ENCODE measurements at places on chromosomes 4 and X.

GRCh38 chrX:633985-634958, 3.7 kb downstream of the SHOX start:
- DNase-seq, result no peak
- no peak overlapping the region for H3K4me3 ChIP-seq
- no peaks in the 10 kb centered on the region for H3K4me1 ChIP-seq
- peaks cover 11% of the 10 kb centered on the region for H3K27me3 ChIP-seq
- no peaks in the 10 kb centered on the region for H3K36me3 ChIP-seq

- H3K36me3 ChIP-seq, result no peaks in the 10 kb centered on the region
- H3K27ac ChIP-seq, result no peak overlapping the region
- no peak overlapping the region for H3K4me3 ChIP-seq
- H3K27me3 ChIP-seq, result peaks cover 23% of the 10 kb centered on the region
- DNase-seq, result no peak
These were observed 330.6 kb upstream of the F9 start for GRCh38 chrX:139199933-139200332.

- DNase-seq, result no peak
- H3K27me3 ChIP-seq, result no peaks in the 10 kb centered on the region
- peaks cover 13% of the 10 kb centered on the region for H3K4me1 ChIP-seq
- no peak overlapping the region for H3K4me3 ChIP-seq
- H3K36me3 ChIP-seq, result no peaks in the 10 kb centered on the region
- no peak overlapping the region for H3K27ac ChIP-seq
These were observed 15.2 kb downstream of the BCOR start for GRCh38 chrX:40082447-40083119.

- H3K4me1 ChIP-seq, result no peaks in the 10 kb centered on the region
- H3K27me3 ChIP-seq, result no peaks in the 10 kb centered on the region
- H3K4me3 ChIP-seq, result no peak overlapping the region
- no peak overlapping the region for H3K27ac ChIP-seq
- DNase-seq, result no peak
These were observed 103.8 kb downstream of the TBC1D19 start for GRCh38 chr4:26687728-26688127.

DNA sequence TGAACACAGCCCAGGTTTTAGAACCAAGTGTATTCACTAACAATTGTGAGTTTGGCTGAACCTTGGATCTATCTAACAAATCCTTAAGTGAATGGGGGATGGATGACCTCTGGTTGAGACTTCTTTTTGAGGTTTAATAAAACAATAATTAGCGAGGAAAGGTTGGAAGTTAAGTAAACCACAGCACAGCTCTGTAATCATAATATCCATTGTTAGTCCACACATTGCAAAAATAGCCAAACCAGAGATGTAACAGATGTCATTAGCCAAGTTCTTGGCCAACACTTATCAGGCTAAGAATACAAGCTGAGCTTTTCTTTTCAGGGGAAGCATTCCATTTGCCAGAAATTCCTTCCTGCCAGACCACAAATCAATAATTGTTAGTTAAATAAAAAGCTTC, 59.1 kb downstream of the FREM3 start:
- DNase-seq, result no peak
- H3K27ac ChIP-seq, result no peak overlapping the region
- no peaks in the 10 kb centered on the region for H3K4me1 ChIP-seq
- H3K27me3 ChIP-seq, result no peaks in the 10 kb centered on the region
- no peaks in the 10 kb centered on the region for H3K36me3 ChIP-seq

DNA sequence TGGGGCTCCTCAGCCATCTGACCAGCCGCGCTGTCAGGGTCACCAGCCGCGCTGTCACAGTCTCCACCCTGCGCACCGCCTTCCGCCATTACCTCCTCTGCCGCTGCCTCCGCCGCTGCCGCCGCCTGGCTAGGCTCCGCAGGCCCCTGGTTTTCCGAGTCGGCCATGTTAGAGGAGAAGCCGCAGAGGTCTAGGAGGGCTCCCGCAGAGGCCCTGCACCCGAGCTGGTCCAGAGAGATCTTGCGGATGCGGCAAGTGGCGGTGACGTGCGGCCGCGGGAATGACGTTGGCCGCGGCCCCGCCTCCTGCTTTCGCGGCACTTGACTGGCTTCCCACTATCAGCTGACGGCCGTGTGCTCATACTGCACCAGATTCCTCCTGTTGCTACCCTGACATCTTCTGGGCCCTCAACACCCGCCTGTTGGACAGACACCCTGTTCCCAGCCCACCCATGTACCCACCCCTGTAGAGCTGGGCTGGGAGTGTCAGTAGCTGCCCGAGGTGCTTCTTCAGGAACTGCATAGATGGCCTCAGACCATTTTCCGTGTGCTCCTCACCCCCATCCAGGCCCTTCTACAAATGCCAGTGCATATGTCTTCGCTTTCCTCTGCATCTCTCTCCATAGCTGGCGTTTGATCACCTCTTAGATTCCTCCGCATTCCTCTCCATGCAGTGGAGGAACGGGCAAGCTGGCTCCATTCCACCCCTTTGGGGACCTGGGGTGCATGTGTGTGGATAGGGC, at the start of gene NAP1L5:
TSS of gene NAP1L5 (minus strand) at position 242 of the 742 bp plus-strand sequence. CDS start at position 167, 75 bp downstream.
- peak within 1 kb of the TSS; percentile 56 for H3K27ac ChIP-seq
- H3K36me3 ChIP-seq, result peaks cover under 1% of the 10 kb centered on the region
- no peaks in the 10 kb centered on the region for H3K27me3 ChIP-seq
- H3K4me3 ChIP-seq, result peak within 1 kb of the TSS; percentile 59

- H3K27me3 ChIP-seq, result no peaks in the 10 kb centered on the region
- H3K4me1 ChIP-seq, result no peaks in the 10 kb centered on the region
- H3K36me3 ChIP-seq, result no peaks in the 10 kb centered on the region
These were observed 12.8 kb downstream of the DMP1 start for GRCh38 chr4:87662871-87663270.

DNA sequence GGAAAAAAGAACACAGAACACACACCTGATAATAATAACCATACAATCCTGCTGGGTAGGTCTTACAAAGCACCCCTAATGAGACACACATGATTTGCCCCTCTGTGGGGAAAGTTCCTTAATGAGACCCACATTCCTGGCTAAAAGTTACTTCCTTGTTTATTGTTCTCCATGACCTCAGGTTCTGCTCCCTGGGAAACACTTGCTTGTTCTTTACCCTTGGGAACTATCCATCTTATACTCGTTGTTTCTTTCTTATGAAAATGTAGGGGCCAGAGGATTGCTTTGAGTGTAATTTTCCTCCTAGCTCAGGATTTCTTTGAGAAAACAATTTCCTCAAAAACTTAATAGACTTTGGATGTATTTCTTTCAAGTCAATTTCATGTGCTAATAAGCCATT, 52.1 kb upstream of the PCDH10 start:
- H3K4me3 ChIP-seq, result no peak overlapping the region
- no peak overlapping the region for H3K27ac ChIP-seq
- no peaks in the 10 kb centered on the region for H3K4me1 ChIP-seq
- no peaks in the 10 kb centered on the region for H3K27me3 ChIP-seq
- DNase-seq, result no peak

DNA sequence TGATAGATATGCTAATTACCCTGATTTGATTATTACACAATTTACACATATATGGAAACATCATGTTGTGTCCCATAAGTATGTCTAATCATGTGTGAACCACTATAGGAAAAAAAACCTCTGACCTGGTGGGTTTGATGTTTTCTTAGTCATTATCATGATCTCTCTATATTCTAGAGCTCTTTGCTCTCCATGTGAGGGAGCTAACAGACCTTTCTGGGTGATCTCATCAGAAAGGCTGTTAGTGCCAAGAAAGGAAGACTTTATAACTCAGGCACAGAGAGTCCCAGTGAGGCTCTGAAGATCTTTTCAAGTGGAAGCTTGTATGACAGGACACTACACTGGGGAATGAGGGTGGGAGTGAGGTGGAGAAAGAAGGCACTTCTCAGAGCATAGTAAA, 527.7 kb upstream of the MAGEB2 start:
- H3K4me3 ChIP-seq, result no peak overlapping the region
- no peaks in the 10 kb centered on the region for H3K36me3 ChIP-seq
- no peak overlapping the region for H3K27ac ChIP-seq

DNA sequence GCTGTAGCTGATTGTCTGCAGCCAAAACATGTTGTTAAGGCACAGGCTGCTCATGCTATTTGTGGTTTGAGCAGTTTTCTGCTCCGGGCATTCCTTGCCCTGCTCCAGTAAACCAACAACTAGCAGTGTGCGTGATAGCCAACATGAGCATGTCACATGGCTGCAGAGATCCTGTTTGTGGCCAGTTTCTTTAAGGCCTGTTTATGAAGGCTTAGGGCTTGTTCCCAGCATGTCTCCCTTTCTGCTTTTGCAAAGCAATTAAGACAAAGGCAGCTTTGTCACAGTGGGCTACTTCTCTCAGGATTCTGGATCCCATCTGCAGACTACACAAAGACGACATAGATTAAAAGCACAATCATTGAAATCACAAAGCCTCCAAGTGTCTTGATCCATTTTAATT, 160.5 kb downstream of the ZNF518B start:
- no peaks in the 10 kb centered on the region for H3K4me1 ChIP-seq
- no peak for DNase-seq
- H3K27me3 ChIP-seq, result no peaks in the 10 kb centered on the region
- no peak overlapping the region for H3K27ac ChIP-seq
- no peaks in the 10 kb centered on the region for H3K36me3 ChIP-seq

- no peaks in the 10 kb centered on the region for H3K4me1 ChIP-seq
- no peak overlapping the region for H3K4me3 ChIP-seq
- no peaks in the 10 kb centered on the region for H3K36me3 ChIP-seq
- DNase-seq, result no peak
These were observed 348.9 kb downstream of the NKX6-1 start for GRCh38 chr4:84150177-84150576.

DNA sequence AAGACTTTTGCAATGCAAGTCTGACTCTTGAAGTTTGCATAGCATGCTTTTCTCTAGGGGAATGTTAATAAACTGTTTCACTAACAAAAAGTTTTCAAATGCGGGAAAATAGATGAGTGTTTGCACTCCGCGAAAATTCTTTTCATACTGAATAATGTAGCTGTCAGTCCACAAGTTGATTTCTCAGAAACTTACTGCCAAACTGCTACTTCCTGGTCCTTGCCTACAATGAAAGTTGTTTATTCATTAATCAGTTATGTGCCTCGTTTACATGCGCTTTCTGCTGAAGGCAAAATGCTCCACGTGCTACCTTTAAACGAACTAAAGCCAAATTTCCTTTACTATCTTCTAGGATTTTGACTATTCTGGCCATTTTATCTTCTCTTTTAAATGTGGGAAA, 166.2 kb downstream of the MAGEB17 start:
- no peaks in the 10 kb centered on the region for H3K4me1 ChIP-seq
- DNase-seq, result no peak
- no peak overlapping the region for H3K27ac ChIP-seq

DNA sequence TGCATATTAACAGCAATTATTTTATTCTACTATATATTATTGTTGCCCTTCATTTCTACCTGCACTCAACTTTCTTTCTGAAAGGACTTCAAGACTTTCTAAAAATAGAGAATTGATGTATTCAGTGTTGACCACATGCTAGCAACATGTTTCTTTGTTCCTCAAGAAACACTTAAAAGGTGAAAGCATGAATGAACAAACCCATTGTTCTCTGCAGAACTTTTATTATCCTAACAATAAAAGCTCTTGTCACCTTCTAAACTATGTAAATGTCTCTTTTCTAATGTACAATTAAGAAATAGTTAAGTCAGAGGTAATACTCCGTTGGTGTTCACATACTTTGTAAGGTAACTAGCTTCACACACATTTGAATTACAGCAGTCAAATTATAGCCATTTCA, 638.7 kb downstream of the FSTL5 start:
- H3K36me3 ChIP-seq, result no peaks in the 10 kb centered on the region
- no peaks in the 10 kb centered on the region for H3K27me3 ChIP-seq
- H3K27ac ChIP-seq, result no peak overlapping the region
- H3K4me3 ChIP-seq, result no peak overlapping the region
- no peaks in the 10 kb centered on the region for H3K4me1 ChIP-seq

- H3K4me3 ChIP-seq, result no peak overlapping the region
- no peaks in the 10 kb centered on the region for H3K36me3 ChIP-seq
- H3K27ac ChIP-seq, result no peak overlapping the region
- peaks cover 44% of the 10 kb centered on the region for H3K27me3 ChIP-seq
- H3K4me1 ChIP-seq, result no peaks in the 10 kb centered on the region
- no peak for DNase-seq
These were observed 86.3 kb upstream of the ADRA2C start for GRCh38 chr4:3679851-3680311.

- H3K4me1 ChIP-seq, result peaks cover 13% of the 10 kb centered on the region
- H3K27ac ChIP-seq, result no peak overlapping the region
These were observed 3.2 kb downstream of the DDX3X start for GRCh38 chrX:41337140-41337539.

- H3K4me3 ChIP-seq, result peak overlapping the region; percentile 67
- H3K36me3 ChIP-seq, result peaks cover 2% of the 10 kb centered on the region
- peaks cover 27% of the 10 kb centered on the region for H3K4me1 ChIP-seq
- H3K27me3 ChIP-seq, result no peaks in the 10 kb centered on the region
- H3K27ac ChIP-seq, result peak overlapping the region; percentile 93
These were observed 442 bp upstream of the MCUB start for GRCh38 chr4:109559625-109559982.

GRCh38 chr4:81038636-81039350, 8.3 kb downstream of the BMP3 start:
- H3K4me1 ChIP-seq, result no peaks in the 10 kb centered on the region
- no peaks in the 10 kb centered on the region for H3K36me3 ChIP-seq
- H3K4me3 ChIP-seq, result no peak overlapping the region
- H3K27ac ChIP-seq, result no peak overlapping the region
- no peaks in the 10 kb centered on the region for H3K27me3 ChIP-seq

- peak overlapping the region; percentile 50 for H3K27ac ChIP-seq
- DNase-seq, result no peak
- peaks cover 15% of the 10 kb centered on the region for H3K36me3 ChIP-seq
- no peaks in the 10 kb centered on the region for H3K27me3 ChIP-seq
- peaks cover 9% of the 10 kb centered on the region for H3K4me1 ChIP-seq
- peak overlapping the region; percentile 81 for H3K4me3 ChIP-seq
These were observed 408 bp downstream of the TMEM33 start for GRCh38 chr4:41935652-41936021.

DNA sequence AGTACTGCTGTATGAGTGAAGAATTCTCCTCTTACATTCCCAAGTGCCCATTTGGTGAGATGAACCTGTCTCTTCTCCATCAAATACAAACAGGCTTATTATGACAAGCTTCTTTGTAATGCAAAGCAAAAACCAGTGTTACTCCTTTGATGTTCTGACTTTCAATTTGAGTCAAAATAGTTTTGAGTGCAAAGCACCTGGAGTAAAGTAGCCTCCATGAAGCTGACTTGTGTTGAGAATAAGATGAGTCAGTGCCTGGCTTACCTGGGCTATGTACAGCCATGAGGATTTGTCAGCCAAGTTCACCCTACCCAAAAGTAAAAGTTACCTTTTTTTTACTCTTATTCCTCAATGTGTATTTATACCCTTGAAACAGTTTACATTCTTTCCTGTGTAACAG, 132.5 kb upstream of the FMR1 start:
- no peaks in the 10 kb centered on the region for H3K4me1 ChIP-seq
- H3K4me3 ChIP-seq, result no peak overlapping the region
- no peak for DNase-seq
- no peak overlapping the region for H3K27ac ChIP-seq

DNA sequence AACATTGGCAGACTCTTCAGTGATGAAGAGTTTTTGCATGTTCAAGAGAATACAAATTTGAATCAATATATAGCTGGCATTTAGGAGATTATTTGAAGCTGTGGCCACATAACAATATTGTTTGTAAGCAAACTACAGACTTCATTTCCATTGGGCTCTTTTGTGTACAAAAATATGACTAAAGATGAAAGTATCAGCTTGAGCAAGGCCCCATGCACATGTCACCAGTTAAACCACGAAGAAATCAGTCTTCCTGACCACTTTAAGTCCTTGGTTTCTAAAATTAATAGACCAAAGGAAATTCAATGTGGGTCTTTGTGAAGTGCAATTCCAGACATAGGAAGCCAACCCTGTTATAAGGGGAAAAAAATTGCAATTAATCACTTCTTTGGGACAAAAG, 1664.6 kb upstream of the ADGRL3 start:
- no peaks in the 10 kb centered on the region for H3K36me3 ChIP-seq
- no peaks in the 10 kb centered on the region for H3K27me3 ChIP-seq
- H3K4me3 ChIP-seq, result no peak overlapping the region
- H3K4me1 ChIP-seq, result no peaks in the 10 kb centered on the region
- no peak for DNase-seq

Measured in T-cell (primary cell).